Suppressor macrophage treated with lipopolysaccharide for 1 hour (primary cell): ENCODE measurements at places on chromosomes 7 and 10.

DNA sequence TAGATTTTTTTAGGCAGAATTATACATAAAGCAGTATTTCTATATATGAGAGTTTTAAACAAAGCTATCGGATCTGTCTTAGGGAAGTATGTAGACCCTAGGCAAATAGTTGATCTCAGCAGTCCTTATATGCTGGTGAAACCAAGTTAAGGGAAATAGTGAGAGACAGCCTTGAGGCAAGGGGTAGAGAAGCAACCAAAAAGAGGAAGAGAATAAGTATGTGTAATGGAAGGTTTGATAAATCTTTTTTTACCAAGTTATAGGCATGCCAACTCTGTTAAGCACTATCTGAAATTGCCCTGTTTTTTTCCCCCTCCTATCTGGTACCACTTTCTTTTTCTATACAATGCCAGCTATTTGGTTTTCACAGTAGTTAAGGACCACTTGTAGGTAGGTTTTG is 19.9 kb downstream of the SPAG6 start:
- peak; percentile 41 for DNase-seq

GRCh38 chr7:19051767-19052375 is 65.6 kb downstream of the TWIST1 start:
- peak; percentile 70 for DNase-seq

DNA sequence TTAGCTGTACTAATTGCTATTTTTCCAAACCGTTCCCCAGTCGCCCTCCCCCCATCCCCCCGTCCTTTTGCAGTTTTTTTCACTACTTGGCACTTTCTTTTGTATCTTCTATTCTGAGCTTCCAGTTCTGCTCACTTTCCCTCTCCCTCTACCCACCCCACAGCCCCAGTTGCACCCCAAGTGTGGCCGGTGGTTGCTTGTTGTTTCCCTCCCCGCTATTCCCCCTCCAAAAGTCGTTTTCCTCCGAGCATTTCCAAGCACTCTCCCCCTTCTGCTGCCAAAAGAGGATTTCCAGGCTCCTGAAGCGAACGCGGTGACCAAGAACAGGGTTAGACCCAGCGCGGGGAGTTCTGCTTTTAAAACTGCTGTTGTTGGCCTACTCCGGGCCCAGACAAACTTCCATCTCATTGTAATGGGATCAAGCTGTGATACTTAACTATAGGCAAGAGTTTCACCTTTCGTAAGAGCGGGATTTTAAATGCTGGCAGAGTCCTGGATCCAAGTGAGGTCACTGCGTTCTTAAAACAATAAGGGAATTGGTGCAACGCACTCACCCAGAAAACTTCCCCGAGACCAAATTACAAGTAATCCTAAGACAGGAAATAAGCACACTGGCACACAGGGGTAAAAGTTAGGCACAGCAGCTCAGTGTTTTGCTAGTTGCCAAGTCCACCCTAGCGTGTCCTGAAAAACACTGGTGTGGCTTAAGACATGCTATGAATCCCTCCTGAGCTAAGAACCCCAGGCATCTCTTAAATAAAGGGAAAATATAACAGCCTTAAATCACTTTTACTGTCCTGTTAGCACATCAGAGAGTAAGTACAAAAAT is 1.5 kb upstream of the RGS10 start:
- DNase-seq = peak; percentile 43

- DNase-seq = peak; percentile 47
Measured at GRCh38 chr10:18699849-18700840, 40.9 kb downstream of the ARL5B start.

DNA sequence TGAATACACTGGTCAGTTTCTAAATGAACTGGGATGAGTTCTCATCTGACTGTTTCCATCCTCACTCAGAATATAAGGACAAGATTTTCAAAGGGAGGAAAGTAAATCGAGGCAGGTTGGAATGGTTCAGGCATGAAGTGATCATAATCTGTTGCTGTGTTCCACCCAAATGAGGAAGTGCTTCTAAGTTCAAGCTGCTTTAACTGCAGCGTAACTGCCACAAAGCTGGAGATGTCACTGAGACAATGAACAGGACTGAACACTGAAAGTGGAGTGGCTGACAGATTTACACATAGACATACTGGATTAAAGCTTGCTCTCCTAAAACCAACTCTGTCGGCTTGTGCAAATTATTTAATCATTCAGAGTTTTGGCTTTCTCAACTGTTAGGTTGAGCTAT is 66.6 kb downstream of the GPR37 start:
- DNase-seq = no peak

DNA sequence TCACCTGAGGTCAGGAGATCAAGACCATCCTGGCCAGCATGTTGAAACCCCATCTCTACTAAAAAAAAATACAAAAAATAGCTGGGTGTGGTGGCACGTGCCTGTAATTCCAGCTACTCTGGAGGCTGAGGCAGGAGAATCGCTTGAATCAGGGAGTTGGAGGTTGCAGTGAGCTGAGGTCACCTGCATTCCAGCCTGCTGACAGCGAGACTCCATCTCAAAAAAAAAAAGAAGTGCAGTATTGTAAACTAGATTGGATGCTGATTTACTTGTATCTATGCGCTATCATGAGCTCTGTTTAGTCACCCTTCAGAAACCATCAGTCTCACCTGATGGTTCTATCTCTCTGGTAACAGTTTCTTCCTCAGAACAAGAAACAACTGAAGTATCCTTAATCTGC is 13.8 kb downstream of the ZSCAN21 start:
- no peak for DNase-seq

GRCh38 chr7:35313575-35313974 is 59.7 kb upstream of the TBX20 start:
- no peak for DNase-seq

DNA sequence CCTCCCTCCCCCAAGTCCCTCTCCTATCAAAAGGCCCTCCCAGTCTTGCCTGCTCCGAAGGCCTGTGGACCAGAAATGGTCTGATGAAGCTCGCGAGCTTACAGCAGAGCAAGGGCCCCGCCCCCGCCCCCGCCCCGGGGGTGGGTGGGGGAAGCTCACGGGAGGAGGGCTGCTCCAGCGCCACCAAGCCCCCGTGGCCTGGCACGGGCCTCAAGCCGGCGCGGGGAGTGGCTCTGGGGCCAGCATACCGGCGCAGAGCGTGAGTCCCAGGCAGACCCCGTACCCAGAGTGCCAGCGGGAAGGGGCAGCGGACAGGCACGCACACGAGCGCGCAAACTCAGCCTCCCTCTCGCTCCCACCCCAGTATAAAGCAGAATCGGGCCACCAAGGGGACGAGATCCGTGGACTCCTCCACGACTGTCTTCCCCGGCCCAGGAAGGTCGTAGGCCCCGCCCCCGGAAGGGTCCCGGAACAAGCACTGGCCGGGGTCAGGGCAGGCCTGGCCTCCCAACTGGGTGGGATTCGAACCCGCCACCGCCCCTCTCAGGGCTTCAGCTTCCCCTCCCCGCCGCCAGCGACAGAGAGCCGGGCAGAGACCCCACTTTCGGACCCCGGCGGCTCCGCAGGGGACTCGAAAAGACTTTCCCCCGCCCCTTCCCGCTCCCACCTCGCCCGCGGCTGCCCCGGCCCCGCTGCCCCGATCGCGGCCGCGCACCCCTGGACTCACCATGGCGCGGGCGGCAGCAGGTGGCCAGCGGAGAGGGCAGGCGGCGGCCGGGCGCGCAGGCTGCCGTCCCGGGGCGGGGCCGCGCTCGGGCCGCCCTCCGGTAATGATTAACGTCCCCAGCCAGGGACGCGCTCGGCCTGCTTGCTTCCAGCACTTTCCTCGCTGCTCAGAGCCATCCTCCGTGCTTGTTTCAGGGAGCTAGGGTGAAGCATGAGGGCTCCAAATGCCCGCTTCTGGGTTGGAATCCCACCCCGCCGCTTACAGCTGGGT is at the start of gene PCBD1:
Gene PCBD1, minus strand, starts transcription at position 762 of the 997 bp plus-strand sequence. Its CDS starts 32 bp downstream, at position 730.
- peak; percentile 95 for DNase-seq

- no peak for DNase-seq
Measured at GRCh38 chr10:24467136-24467535, 256.6 kb downstream of the ARHGAP21 start.

DNA sequence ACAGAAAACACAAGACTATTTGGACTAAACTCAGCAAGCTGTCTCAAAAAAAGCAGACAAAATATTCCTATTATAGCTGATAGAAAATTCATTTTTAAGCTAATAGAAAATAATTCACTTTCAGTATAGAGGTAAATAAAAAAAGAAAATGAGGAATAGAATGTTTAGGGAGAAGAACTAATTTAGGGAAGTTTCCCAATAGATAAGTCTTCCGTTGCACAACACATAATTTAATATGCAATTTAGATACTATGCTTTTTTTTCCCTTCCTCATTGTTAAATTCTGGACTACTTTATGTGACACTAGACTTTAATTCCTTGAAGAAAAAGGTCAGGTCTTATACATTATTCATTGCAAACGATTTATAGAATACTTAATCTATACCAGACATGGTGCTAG is 10.3 kb downstream of the PNPLA8 start:
- peak; percentile 67 for DNase-seq

- no peak for DNase-seq
Measured at GRCh38 chr10:11382187-11382586, 229.3 kb downstream of the USP6NL start.

DNA sequence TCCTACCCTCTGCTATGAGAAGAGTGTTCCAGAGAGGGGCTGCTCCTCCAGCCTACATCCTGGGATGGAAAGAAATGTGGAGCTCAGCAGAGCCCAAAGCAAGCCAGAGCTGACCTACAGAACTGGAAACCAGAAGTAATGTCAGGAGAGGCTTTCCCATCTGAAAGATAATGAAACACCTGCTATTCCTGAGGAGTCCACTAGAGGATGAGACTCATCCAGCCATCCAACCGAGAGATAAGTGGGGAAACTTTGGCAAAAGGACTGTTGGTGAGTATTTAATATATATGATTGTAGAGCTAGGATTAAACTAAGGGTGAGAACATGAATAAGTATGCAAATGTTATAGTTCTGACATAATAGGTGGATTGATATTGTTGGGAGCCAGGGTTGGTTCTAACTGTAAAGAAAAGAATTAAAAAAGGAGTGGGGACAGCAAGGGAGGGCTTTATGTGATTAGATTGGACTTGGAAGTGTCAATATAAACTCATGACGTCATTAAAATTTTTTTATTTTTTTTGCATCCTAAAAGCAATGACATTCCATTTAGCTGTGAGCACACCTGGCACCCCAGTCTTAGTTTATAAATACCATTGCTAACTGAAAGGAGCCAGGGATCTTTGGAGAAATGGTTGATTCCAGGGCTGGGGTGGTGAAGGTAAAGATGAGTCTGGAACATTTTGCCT is 312.8 kb upstream of the NFE2L3 start:
- no peak for DNase-seq

- DNase-seq = no peak
Measured at GRCh38 chr7:130207033-130207432, 627 bp upstream of the SSMEM1 start.

GRCh38 chr7:154338701-154339506 is 286.7 kb downstream of the DPP6 start:
- no peak for DNase-seq

- DNase-seq = peak; percentile 86
Measured at GRCh38 chr10:102352066-102352715, 43.3 kb upstream of the NFKB2 start.

GRCh38 chr7:50486512-50486911 is 36.4 kb upstream of the FIGNL1 start:
- DNase-seq = no peak

DNA sequence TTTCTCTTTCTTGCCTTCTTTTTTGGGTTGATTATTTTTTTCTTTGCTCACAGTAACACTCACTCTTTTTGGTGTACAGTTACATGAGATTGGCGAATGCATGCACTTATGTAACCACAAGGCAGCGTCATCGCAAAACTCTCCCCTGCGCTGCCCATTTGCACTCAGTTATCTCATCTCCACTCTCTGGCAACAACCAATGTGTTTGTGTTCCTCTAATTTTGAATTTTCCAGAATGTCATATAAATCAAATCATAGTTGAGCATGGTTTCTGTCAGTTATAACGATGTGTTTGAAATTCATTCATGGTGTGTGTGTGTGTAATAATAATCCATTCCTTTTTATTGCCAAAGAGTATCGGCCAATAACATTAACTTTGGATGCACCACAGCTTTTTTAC is 23.0 kb upstream of the IGFBP3 start:
- DNase-seq = no peak

DNA sequence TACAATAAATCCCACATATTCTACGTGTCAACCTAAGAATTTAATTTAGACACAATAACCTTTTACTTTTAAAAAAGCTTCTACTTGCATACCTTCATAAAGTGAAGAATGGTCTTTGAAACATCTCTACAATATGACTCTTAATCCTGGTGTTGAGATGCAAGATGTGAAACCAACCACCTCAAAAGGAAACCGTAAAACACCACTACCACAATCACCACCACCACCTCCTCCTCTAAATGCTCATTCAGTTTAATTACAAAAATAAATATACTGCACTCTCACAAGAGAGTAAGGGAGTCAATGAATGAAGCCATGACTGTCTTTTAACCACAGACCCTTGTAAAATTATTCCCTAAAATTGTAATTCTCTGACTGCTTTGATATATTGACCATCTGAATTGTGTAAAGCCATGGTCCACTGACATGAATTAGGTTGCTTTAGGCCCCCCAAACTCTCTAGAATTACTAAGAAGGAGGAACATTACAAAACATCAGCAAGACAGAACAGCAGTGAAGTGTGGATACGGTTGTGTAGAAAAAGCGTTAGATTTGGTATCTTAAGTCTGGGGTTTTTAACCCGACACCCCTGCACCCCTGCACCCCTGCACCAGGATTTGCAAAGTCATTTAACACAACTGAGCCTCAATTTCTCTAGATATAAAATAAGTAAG is 171.4 kb downstream of the SFMBT2 start:
- no peak for DNase-seq

DNA sequence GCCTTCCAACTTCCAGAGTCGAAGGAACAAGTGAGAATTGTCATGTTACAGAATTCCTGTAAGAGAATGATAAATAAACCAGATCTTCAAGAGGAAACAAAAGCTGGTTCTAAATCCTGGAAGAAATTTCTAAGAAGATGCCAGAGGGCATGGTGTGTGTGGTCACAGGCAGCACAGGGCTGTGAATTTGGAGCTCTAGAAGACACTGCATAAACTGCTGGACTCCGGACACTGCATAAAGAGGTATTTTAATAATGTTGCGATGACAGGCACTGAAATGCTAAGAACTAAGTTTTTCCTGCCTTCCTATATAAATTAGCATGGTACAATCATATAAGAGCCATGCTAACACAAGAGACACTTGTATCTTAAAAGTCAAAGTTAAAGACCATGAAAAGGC is 86.0 kb downstream of the LARP4B start:
- no peak for DNase-seq
